ENCODE measurements at places on chromosomes 6 and 20. TPM values are rescaled to one million over a fixed set of nuclear protein-coding genes. Genes with fewer than 3 reads are reported as not detected.
A peak's percentile ranks its signal among the peaks of the same experiment; 100 is the strongest.

Gene NKAPL
- not detected for total RNA-seq

DNA sequence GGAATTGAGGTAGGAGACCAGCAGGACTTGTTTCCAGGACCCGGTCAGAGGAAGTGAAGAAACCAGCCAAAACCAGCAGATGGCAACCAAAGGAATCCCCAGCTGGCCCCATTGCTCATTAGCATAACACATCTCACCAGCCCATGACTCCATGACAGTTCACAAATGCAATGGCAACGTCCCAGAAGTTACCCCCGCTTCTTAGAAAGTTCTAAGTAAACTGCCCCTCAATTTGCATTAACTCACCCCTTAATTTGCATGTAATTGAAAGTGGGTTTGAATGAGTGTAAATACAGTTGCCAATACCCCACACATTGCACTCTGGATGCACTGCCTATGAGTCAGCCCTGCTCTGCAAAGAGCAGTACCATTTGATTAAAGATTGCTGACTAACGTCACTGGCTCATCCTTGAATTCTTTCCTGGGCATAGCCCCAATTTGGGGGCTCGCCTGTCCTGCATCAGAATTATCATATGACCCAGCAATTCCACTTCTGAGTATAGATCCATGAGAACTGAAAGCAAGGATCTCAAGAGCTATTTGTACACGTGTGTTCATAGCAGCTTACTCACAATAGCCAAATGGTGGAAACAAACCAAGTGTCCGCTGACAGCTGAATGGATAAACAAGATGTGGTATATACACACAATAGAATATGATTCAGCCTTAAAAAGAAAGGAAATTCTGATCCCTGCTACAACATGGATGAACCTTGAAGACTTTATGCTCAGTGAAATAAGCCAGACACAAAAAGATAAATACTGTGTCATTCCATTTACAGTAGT, 36.4 kb downstream of the MYLK4 start:
- no peaks in the 10 kb centered on the region for H3K4me1 ChIP-seq
- H3K27me3 ChIP-seq, result peaks cover 16% of the 10 kb centered on the region
- H3K27ac ChIP-seq, result no peak overlapping the region

DNA sequence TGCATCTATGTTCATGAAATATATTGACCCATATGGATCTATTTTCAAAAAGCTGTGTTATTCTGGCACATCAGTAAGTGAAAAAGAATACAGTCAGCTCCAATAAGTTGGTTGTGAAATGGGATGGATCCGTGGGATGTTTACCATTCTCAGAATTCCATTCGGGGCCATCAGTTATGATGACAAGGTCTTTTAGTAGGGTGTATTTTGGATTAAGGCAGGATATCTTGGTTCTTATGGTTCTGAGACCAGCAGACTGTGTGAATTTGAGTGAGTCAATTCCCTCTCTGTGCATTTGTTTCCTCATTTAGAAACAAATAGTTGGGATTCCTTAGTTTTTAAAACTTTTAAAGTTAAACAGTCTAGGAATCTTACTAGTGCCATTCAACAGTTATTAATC, 287.4 kb downstream of the CD109 start:
- no peak overlapping the region for H3K4me3 ChIP-seq
- H3K4me1 ChIP-seq, result no peaks in the 10 kb centered on the region
- no peaks in the 10 kb centered on the region for H3K36me3 ChIP-seq
- peaks cover 2% of the 10 kb centered on the region for H3K27me3 ChIP-seq

DNA sequence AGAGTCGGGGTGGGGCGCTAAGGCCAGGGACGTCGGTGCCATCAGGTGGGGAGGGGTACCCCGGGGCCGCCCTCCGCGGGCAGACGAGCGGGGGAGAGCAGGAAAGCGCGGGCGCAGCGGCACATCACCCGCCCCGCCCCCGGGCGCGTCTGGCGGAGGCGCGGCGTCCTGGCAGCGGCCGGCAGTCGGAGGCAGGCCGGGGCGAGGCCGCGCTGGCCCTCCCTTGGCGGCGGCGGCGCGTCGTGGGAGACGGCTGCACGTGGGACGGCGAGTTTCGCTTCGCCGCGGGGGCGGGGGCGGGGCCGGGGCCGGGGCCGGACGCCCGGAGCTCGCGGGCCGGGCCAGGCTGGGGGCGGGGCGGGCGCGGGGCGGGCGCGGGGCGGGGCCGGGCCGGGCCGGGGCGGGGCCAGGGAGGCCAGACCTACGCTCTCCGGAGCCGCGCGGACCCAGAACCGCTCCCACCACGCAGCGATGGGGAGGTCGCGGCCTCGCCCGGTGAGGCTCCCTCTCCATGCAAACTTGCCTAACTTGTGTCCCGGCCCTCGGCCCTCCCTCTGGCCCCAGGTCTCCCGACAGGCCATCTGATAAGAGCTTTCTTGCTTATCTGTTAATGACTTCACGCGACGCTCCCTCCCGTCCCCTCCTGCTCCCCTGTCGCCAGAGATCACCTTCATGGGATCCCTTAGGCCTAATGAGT, 12.5 kb downstream of the ITPR3 start:
- H3K27ac ChIP-seq, result peak overlapping the region; percentile 66
- peaks cover 76% of the 10 kb centered on the region for H3K4me1 ChIP-seq
- H3K36me3 ChIP-seq, result peaks cover 25% of the 10 kb centered on the region

GRCh38 chr6:14211562-14211942, 94.0 kb downstream of the CD83 start:
- H3K4me3 ChIP-seq, result peak overlapping the region; percentile 81
- H3K27me3 ChIP-seq, result no peaks in the 10 kb centered on the region
- H3K27ac ChIP-seq, result peak overlapping the region; percentile 86
- no peaks in the 10 kb centered on the region for H3K36me3 ChIP-seq
- H3K4me1 ChIP-seq, result peaks cover 18% of the 10 kb centered on the region
- DNase-seq, result peak; percentile 40
